ENCODE measurements at places on chromosomes 7 and 10. TPM values are rescaled to one million over a fixed set of nuclear protein-coding genes. Genes with fewer than 3 reads are reported as not detected.

Gene WDR86
- polyA plus RNA-seq, result 46.2 TPM

Gene LIMK1
- polyA plus RNA-seq, result 23.5 TPM

Gene SP4
- 23.7 TPM for polyA plus RNA-seq

Gene AP5Z1
- polyA plus RNA-seq, result 44.4 TPM

Gene TMEM236
- polyA plus RNA-seq, result 0.10 TPM

Gene PNLIPRP2
- polyA plus RNA-seq, result not detected

Gene CREB5
- 3.2 TPM for polyA plus RNA-seq

Gene CRYGN
- not detected for polyA plus RNA-seq

Gene GIMAP6
- polyA plus RNA-seq, result not detected

Gene DCLRE1C
- 7.5 TPM for polyA plus RNA-seq

Gene RPP30
- polyA plus RNA-seq, result 86.5 TPM

Gene TMEM130
- 12.3 TPM for polyA plus RNA-seq

Gene SFR1
- 2.3 TPM for polyA plus RNA-seq

Gene PAX4
- not detected for polyA plus RNA-seq

Measured in neural cell (in vitro differentiated cells).